Kidney (tissue), 22 donors: ENCODE measurements at places on chromosomes 12 and 14. TPM values are rescaled to one million over a fixed set of nuclear protein-coding genes. Genes with fewer than 3 reads are reported as not detected.

DNA sequence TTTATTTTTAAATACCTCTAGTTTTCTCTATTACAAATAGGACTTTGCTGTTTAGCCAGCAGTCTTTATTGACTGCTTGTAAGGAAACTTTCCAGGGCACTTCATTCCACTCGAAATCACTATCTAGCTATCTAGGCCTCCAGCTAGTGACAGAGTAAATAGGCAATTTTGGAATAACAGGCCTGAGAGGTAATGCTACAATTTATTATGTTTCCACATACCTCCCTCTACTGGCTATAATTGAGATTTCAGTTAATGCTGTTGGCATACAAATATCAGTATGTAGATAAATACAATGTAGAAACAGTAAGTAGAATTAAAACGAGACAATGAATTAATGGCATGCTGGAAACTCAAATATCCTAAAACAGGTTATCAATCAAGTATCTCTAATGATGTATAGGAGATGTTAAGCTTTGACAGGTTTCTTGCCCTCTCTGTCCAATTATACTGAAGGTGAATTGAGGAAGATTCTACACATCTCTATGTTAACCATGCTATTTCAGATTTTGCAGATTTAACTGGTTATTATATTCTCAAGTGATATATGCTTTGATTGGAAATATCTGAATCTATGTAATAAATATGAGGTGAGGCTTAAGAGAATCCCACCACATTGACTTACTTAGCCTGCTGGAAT lies 7.2 kb downstream of the DTD2 start:
- peaks cover 12% of the 10 kb centered on the region for H3K36me3 ChIP-seq
- H3K4me1 ChIP-seq: no peaks in the 10 kb centered on the region
- no peak overlapping the region for H3K4me3 ChIP-seq
- peak; percentile 25 for DNase-seq

GRCh38 chr12:15709551-15709950 lies 79.6 kb downstream of the EPS8 start:
- H3K27ac ChIP-seq: no peak overlapping the region
- DNase-seq: no peak
- no peaks in the 10 kb centered on the region for H3K36me3 ChIP-seq

GRCh38 chr14:23829736-23830471 lies 123.7 kb upstream of the DHRS4 start:
- H3K4me3 ChIP-seq: no peak overlapping the region
- H3K4me1 ChIP-seq: no peaks in the 10 kb centered on the region
- H3K27ac ChIP-seq: no peak overlapping the region
- no peaks in the 10 kb centered on the region for H3K36me3 ChIP-seq
- no peaks in the 10 kb centered on the region for H3K27me3 ChIP-seq

The APOLD1 gene
- total RNA-seq: 18.9 TPM

The FAM90A1 gene
- total RNA-seq: 0.54 TPM
